Epithelial cell of esophagus (primary cell): ENCODE measurements at places on chromosomes 7 and 10.
A peak's percentile ranks its signal among the peaks of the same experiment; 100 is the strongest.

- peak; percentile 9 for DNase-seq
These were observed 71.5 kb downstream of the PARP12 start for GRCh38 chr7:139991269-139991666.

DNA sequence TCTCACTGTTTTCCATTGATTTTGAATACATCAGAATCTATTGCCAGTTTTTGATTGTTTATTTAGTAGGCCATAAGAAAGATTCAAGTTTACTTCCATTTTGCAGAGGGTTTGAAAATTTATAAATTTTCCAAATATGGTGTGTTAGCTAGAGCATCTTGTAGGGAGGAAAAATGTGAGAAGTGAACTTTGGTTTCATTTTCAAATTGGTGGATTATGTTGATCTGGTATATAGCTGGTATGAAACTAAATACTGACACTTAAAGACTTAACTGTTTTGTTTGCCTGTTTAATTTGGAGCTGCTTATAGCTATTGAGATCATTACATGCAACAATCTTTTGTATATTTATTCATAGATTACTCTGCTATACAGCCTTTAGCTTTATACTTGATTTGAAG, 108.1 kb downstream of the ADAM22 start:
- DNase-seq = no peak

DNA sequence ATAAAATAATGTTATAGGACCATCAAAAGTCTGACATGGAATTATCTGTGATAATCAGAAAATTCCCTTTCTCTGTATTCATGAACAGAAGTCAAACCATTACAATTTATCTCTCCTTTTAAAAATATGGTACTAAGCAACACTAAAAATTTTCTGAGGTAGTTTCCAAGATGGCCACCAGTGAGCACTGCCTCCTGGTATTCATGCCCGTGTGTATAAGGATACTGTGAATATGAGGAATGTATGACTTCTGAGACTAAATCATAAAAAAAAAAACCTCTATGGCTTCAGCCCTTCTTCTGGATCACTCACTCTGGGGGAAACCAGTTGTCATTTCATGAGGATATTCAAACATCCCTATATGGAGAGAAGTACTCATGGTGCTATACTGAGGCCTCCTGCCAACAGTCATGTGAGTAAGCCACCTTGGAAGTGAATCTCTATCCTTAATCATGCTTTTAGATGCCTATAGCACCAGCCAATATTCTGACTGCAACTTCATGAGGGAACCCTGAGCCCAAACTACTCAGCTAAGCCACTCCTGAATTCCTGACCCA, 41.1 kb downstream of the SIRT1 start:
- DNase-seq = peak; percentile 21

- no peak for DNase-seq
These were observed 832 bp downstream of the PDLIM1 start for GRCh38 chr10:95289921-95290421.

DNA sequence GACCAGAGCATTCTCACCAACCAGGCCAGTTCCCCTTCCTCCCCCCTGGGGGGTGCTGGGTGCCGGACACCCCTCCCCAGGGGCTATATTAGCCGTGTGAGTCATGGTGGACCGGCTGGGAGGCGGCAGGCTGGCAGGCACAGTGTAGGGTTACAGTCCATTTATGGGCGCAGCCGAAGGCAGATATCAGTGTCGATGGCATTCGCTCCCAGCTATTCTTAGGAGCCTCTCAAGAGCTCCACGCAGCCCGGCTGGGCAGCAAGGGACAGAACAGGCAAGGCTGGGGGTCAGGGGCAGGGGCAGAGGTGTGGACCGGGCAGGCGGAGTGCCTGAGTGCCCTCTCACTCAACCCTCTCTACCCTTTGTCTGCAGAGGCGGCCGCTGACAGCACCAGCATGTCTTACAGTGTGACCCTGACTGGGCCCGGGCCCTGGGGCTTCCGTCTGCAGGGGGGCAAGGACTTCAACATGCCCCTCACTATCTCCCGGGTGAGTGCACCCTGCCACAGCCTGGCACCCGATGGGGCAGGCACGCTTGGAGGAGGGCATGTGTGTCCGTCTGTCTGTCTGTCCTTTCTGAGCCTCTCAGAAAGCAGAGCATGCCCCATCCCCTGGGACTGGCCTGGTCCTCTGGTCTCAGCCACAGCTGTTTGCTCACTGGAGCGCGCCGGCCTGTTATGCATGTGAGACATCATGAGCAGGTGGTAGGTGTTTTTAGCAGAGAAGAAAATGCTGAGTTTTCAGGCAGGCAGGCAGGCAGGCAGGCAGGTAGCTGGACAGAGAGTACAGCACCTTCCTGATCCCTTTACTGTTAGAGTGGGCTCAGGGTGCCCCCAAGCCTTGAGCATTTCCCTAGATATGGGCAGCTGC, at the start of gene LDB3:
TSS of gene LDB3 (plus strand) at position 215 of the 869 bp plus-strand sequence. CDS start at position 396, 181 bp downstream.
- no peak for DNase-seq

DNA sequence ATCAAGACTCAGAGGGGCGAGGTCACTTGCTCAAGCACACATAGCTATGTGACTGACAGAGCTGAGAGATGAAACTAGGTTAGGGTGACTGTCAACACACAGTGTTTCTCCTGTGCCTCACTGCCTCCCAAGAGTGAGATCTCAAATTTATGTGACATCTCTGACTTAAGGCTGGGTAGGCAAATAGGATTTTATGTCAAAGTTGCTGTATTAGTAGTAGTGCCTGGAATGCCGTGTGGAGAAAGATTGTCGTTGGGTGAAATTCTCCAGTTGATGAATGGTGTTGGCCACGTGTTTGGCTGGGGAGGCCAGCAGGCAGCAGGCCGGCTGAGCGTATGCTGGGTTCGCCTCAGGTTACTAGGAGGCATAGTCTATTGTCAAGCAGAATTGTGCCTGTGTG, 148.3 kb upstream of the BMPER start:
- DNase-seq = peak; percentile 22

DNA sequence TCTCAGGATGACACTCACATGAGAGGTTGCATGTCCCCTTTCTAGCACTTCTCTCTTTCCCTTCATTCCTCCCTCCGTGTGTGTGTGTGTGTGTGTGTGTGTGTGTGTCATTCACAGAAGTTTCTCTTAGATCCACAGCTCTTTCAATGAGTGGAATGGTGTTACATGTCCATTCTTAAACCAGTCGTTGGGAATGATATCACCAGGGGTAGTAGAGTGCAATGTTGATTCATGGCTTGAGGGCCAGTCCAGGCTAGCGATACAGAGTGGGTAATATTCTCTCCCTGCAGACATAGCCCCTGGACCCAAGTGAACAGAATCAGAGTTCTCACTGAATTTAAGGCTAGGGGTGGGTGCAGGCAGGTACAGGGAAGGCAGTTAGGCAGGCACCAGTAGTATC, 187.8 kb downstream of the SDK1 start:
- peak; percentile 37 for DNase-seq

DNA sequence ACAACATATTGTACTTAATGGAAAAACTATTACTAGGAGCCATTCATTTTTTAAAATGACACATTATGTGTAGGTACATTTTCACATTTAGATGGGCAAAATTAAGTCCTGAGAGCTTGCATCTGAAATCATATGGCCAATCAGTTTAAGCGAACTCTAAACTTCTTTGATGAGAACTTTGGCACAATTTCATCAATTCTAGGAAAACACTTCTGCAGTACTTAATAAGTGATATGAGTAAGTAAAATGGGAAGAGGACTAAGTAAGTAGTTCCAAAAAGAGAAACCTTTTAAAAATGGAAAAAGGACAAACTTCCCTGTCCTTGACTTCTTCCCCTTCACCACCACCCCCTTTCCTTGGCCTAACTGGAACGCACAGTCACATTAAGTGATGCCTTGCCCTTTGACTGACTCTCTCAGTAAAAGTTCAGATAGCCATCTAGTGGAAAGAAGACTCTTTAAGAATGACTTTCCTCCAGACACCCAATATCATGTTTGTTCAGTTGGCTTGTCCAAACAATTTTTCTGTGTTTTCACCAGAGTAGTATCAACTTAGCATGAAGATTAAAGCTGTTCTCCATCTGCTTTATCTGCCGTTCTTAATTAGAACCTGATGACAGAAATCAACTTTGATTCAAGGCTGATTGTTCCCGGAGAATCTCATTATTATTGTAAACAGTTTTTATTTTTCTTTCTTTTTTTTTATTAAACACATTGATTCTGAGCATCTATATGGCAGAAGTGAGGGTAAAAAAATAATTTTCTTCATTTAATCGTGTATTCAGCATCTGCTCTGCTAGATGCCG, 45.1 kb downstream of the CNNM2 start:
- no peak for DNase-seq
